Large intestine (tissue), 12 donors: ENCODE measurements at places on chromosomes 7 and 10. TPM values are rescaled to one million over a fixed set of nuclear protein-coding genes. Genes with fewer than 3 reads are reported as not detected.

MYPN gene
- 0.16 TPM for polyA plus RNA-seq

RBM20 gene
- polyA plus RNA-seq: 0.96 TPM

LFNG gene
- 27.3 TPM for polyA plus RNA-seq

CYP3A7 gene
- polyA plus RNA-seq: 1.8 TPM

FBXO24 gene
- 0.88 TPM for polyA plus RNA-seq

GPR146 gene
- 4.0 TPM for polyA plus RNA-seq

PTPRN2 gene
- 13.4 TPM for polyA plus RNA-seq

ST8SIA6 gene
- 3.0 TPM for polyA plus RNA-seq

PRRT4 gene
- polyA plus RNA-seq: 0.73 TPM

ASL gene
- 103 TPM for polyA plus RNA-seq

SNX8 gene
- 50.8 TPM for polyA plus RNA-seq

SLC26A4 gene
- polyA plus RNA-seq: 0.28 TPM

MEST gene
- 169 TPM for polyA plus RNA-seq

ITPRID1 gene
- 0.25 TPM for polyA plus RNA-seq

AKR1C2 gene
- 10.2 TPM for polyA plus RNA-seq

TDRD1 gene
- 0.22 TPM for polyA plus RNA-seq

AMPH gene
- polyA plus RNA-seq: 5.5 TPM

CALML3 gene
- polyA plus RNA-seq: 0.09 TPM

COL28A1 gene
- polyA plus RNA-seq: 4.0 TPM

MRLN gene
- polyA plus RNA-seq: 0.33 TPM

MARVELD1 gene
- polyA plus RNA-seq: 32.9 TPM

SFTPA1 gene
- polyA plus RNA-seq: not detected

FAM20C gene
- 57.2 TPM for polyA plus RNA-seq
